Activated T-helper 2 cell treated with anti-CD3 and anti-CD28 coated beads, Interferon-gamma antibody, Interleukin-2, Interleukin-4, amounts not matched to agents 10 μg/mL and 5 μg/mL and 100 μg/mL, durations not matched to agents 14 hours and 24 hours and 36 hours (primary cell): ENCODE measurements at places on chromosomes 16 and 17. TPM values are rescaled to one million over a fixed set of nuclear protein-coding genes. Genes with fewer than 3 reads are reported as not detected.

GRCh38 chr17:10021272-10021984 lies 116.4 kb upstream of the RCVRN start:
- no peak for DNase-seq

The EPN3 gene
- not detected in 2 replicates for total RNA-seq

The ARHGDIG gene
- 0.82 TPM in 1 of 2 replicates, not detected in the other for total RNA-seq

The TMEM100 gene
- total RNA-seq = not detected in 2 replicates

GRCh38 chr16:28011223-28011622 lies 52.3 kb downstream of the GSG1L start:
- DNase-seq = no peak

The IGF2BP1 gene
- total RNA-seq = 0.09 and 0.32 TPM in 2 replicates

- DNase-seq = no peak
Observed at GRCh38 chr16:74080311-74080710, 216.3 kb upstream of the PSMD7 start.

GRCh38 chr17:40944531-40944930 lies 7.1 kb upstream of the KRT23 start:
- no peak for DNase-seq

The PKMYT1 gene
- total RNA-seq = 102 and 106 TPM in 2 replicates

- no peak for DNase-seq
Observed at GRCh38 chr17:61504697-61505096, 52.5 kb downstream of the TBX4 start.

The TMEM220 gene
- total RNA-seq = 0.21 and 0.90 TPM in 2 replicates

DNA sequence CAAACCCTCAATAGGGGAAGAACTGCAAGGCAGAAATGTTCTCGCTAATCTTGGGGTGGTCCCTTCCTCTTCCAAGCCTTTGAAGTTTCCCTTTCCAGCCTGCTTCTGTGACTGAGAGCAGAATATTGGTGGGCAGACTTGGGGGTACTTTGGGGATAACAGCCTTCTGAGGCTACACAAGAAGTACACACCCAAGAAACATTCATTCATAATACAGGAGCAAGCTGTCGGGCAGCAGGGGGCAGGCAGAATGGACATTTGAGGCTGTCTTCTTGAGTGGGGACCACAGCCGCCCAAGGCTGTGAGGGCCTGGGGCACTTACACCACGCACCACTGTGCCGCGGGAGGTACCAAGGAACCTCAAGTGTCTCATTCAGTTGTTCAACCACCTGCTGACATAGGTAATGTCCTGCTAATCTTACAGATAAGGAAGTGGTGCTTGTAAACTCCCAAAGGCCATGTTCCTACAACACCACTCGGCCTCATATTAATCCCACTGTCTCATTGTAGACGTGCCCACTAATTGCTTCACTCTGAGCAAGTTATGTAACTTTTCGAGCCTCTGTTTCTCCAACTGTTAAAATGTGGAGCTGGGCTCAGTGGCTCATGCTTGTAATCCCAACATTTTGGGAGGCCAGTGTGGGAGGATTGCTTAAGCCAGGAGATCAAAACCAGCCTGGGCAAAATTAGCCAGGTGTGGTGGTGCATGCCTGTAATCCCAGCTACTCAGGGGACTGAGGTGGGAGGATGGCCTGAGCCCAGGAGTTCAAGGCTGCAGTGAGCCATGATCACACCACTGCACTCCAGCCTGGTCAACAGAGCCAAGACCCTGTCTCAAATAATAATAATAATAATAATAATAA lies 2.5 kb upstream of the MRPS23 start:
- no peak for DNase-seq

GRCh38 chr17:2814481-2815341 lies 18.5 kb downstream of the RAP1GAP2 start:
- peak; percentile 92 for DNase-seq

DNA sequence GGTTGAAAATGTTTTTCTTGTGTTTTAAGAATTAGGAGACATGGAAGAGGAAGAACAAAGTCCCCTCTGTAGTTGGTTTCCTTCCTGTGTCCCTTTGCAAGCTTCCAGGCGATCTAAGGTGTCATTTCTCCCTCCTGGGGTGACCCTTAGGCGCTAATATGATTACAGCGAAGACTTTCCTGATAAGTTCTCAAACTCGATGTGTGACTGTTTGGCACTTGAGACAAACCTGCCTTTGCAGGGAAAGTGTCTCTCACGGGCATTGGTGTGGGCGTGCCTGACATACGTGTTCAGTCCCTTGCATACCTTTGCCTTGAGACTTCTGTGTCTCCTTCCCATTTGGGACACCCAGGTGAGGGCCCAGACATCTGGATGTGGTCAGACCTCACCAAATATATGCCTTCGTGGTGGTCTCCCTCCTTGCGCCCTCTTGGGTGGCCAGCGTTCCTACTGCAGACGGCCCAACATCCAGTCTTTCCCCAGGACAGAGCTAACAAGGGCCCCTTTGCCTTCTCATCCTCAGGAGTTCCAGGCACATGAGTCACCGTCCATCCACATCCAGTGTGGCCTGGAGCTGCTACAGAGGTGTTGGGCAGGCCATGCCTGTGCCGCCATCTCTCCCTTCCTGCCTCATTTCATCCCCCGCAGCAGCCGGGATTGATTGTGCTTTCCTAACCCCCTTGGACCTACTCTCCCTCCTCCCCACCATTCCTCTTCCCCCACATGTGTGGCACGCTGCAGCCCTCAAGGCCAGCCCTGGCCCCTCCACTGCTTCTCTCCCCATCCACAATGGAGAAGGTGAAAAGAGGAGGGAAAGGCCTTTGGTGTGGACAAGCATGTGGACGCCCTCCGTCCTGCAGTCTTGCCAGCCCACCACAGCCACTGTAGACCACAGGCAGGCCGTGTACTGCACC lies 3.1 kb upstream of the JPT2 start:
- DNase-seq = no peak

The ABCA9 gene
- total RNA-seq = not detected in 2 replicates

The PROCA1 gene
- 7.0 and 7.7 TPM in 2 replicates for total RNA-seq

DNA sequence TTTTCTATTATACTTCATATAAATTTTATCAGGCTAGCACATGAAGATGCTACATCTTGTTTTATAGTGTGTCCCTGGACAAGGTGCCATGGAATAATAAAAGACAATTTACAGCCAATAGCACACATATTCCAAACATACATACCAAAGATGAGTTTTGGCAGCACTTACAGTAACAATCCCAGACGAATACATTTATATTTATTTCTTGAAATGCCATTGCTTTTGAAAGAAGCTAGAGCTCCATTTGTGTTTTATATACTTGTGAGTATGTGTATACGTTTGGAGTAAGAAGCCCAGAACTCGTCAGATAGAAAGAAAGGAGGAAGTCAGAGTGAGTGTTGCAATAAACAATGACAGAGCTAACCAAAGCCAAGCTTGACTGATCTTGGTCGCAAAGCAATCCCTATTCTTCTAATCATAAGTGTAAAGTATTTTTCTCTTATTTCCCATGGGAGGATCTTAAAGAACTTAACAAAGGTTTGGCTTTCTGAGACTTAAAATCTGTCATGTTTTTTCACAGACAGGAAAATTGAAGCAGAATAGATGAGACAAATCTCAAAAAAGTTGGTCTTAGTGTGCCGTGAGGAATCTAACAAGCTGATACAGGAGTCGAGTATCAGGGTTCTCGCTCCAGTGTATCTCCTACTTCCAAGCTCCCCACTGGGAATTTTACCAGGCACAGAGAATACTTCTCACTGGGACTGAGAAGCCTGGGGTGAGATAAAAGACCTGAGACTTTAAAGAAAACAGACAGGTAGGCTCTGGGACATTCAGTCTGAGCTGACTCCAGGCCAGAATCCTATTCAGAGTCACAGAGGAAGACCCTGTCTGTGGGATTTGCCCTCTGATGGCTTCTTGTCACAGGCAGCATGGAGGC lies 175.4 kb downstream of the AATF start:
- DNase-seq = no peak

- no peak for DNase-seq
Observed at GRCh38 chr17:50256826-50257618, 17.2 kb upstream of the TMEM92 start.

The MYH11 gene
- total RNA-seq = not detected in 2 replicates

DNA sequence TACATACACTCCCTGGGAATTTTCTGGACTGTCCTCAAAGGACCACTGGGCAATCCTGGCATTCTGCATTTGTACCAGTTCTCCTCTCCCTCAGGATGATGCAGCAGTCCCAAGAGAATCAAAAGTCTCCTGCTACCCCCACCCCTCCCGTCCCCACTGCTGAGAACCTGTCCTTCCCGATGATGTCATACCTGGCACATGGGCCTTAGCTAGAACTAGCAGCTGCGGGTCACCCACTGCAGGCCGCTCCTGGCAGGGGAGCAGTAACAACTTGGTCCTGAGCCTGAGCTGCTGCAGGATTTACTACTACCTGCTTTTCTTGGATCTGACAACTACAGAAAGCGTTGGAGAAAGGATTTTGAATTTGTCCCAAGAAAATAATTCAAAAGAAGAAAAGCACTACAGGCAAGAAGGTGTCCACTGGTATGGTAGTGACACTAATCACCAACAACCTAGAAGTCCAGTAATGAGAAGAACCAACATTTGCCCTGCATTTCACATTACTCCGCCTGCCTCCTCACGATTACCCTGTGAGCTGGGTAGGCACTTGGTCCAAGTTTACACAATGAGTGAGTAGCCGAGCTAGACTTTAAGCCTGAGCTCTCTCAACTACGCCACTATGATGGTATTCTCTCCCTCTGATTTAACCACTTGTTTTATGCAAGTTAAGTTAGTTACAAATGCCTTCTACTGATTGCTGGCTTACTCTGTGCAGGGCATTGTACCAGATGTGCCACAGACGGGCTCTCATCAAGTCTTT lies 55.3 kb upstream of the ETV4 start:
- no peak for DNase-seq

- DNase-seq = no peak
Observed at GRCh38 chr16:29316761-29317183, 89.7 kb downstream of the NPIPB11 start.

DNA sequence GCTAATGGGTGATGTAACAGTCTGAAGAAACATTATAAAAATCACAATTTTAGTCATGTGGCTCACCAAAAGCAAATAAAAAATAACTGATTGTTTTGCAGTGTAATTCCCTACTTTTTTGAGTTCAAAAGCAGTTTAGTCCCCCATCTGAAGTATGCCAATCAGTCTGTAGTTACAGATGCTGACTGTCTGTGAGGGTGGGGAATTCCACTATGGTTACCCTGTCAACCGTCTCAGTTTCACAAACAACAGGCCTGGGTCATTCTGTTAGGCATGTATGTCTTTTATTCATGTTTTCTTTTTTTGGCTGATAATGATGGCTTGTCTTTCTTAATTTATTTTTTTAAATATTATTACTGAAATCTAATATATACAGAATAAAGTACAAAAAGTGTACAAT lies 69.3 kb downstream of the STXBP4 start:
- no peak for DNase-seq

GRCh38 chr17:74951680-74952421 lies 16.2 kb downstream of the OTOP3 start:
- no peak for DNase-seq

The ABCC11 gene
- total RNA-seq = 0.05 and 0.09 TPM in 2 replicates

DNA sequence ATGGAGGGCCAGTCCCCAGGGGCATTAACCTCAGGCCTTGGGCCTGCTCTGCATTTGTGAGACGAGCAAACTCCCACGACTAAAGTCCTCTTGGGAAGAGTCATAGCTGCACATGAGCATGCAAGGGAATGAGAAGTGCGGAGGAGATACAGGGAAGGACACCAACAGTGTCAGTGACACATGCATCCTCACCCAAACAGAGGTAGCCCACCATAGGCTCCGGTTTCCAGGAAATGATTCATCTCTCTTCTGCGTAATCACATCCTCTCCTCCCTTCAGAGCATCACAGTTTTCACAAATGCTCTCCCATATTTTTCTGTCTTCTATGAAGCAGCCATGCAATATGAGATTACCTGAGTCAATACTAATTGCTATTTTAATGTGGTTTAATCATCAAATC lies 725.7 kb upstream of the GOT2 start:
- no peak for DNase-seq

GRCh38 chr17:46002311-46002972 lies 3.4 kb downstream of the STH start:
- peak; percentile 55 for DNase-seq

- DNase-seq = no peak
Observed at GRCh38 chr17:55219459-55219858, 45.3 kb upstream of the HLF start.

GRCh38 chr16:23225634-23226033 lies 43.1 kb downstream of the SCNN1G start:
- no peak for DNase-seq

GRCh38 chr17:50660042-50660886 lies 25.6 kb downstream of the ABCC3 start:
- DNase-seq = no peak

The GJC1 gene
- total RNA-seq = 8.2 and 9.4 TPM in 2 replicates

The PIRT gene
- not detected in 2 replicates for total RNA-seq

DNA sequence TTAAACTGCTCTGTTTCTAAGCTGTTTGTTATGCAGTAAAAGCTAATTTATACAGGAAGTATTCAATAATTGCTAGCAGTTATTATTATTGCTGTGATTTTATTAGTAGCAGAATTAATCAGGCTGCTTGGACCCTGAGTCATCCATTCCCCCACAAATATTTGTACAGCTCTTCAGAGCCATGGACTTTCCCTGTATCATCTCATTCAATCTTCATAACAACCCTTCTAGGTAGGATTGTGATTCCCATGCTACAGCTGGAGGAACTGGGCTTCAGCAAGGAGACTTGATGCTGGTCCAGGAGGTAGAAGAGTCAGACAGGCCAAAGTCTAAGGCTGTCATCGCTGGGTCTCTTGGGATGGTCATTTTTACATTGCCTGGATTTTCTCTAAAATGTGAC lies 208.3 kb downstream of the C16orf95 start:
- no peak for DNase-seq

GRCh38 chr17:29909236-29910003 lies 20.6 kb downstream of the SSH2 start:
- no peak for DNase-seq

The ITPRIPL2 gene
- 44.4 and 48.0 TPM in 2 replicates for total RNA-seq

The CSF3 gene
- not detected in 2 replicates for total RNA-seq

DNA sequence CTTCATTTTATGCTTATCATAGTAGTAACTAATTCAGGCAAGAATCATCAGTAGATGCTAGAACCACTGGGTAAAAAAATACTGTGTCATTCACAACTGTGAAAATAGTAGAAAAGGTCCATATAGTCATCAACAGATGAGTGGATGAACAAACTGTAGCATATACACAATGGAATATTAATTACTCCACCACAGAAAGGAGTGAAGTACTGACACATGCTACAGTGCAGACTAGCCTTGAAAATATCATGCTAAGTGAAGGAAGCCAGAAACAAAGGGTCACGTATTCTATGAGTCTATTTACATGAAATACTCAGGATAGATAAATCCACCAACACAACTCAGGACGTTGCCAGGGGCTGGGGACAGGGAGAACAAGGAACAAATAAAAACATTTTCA lies 13.3 kb downstream of the USP22 start:
- no peak for DNase-seq

The C16orf54 gene
- 18.0 and 18.5 TPM in 2 replicates for total RNA-seq

The ITGB3 gene
- not detected in 2 replicates for total RNA-seq

GRCh38 chr17:16439303-16439791 lies 24.0 kb downstream of the TRPV2 start:
- peak; percentile 14 for DNase-seq

- no peak for DNase-seq
Observed at GRCh38 chr17:49890077-49890821, 42.4 kb upstream of the TAC4 start.
